ENCODE measurements at places on chromosomes 11 and 22. TPM values are rescaled to one million over a fixed set of nuclear protein-coding genes. Genes with fewer than 3 reads are reported as not detected.

Gene MMP7
- not detected for total RNA-seq

Gene SMIM35
- not detected for total RNA-seq

Gene HORMAD2
- total RNA-seq = not detected

Gene MRGPRX4
- total RNA-seq = not detected

Gene RFPL2
- 0.19 TPM for total RNA-seq

Gene APOL4
- total RNA-seq = not detected

Gene APOL3
- total RNA-seq = not detected

Gene GATD1
- total RNA-seq = 54.9 TPM

Gene C22orf31
- not detected for total RNA-seq

Gene KRTAP5-8
- not detected for total RNA-seq

Gene ALG9
- 23.5 TPM for total RNA-seq

Gene TMEM151A
- 2.4 TPM for total RNA-seq

Gene SCGB2A2
- not detected for total RNA-seq

Gene OR5I1
- not detected for total RNA-seq

Gene GPR83
- total RNA-seq = 1.5 TPM

Gene P2RY6
- not detected for total RNA-seq

Gene OR51B2
- total RNA-seq = not detected

Gene FAT3
- 24.4 TPM for total RNA-seq

Gene XKR3
- total RNA-seq = 0.25 TPM

Gene MISFA
- 3.8 TPM for total RNA-seq

Gene FZD4
- 7.1 TPM for total RNA-seq

Gene PAK1
- 142 TPM for total RNA-seq

Gene SLC17A6
- 1.6 TPM for total RNA-seq

Gene LMO2
- total RNA-seq = 2.0 TPM

Gene DCDC1
- 0.52 TPM for total RNA-seq

Gene MRGPRX3
- total RNA-seq = not detected

Gene APOC3
- total RNA-seq = not detected

Gene MMP13
- total RNA-seq = not detected

Gene ACRV1
- not detected for total RNA-seq

Gene STX3
- total RNA-seq = 56.1 TPM

Gene OR4P4
- not detected for total RNA-seq

Gene API5
- total RNA-seq = 155 TPM

Gene SYCE3
- not detected for total RNA-seq

Gene PDE3B
- 10.9 TPM for total RNA-seq

Gene PRODH
- 27.6 TPM for total RNA-seq

Gene LRRC51
- 7.9 TPM for total RNA-seq

Gene LYVE1
- total RNA-seq = not detected

Gene MPPED1
- not detected for total RNA-seq

Gene DDI1
- not detected for total RNA-seq

Gene MMP1
- total RNA-seq = not detected

Gene ISX
- not detected for total RNA-seq

Gene RRAS2
- total RNA-seq = 234 TPM

Gene C11orf16
- total RNA-seq = not detected

Gene MYO18B
- total RNA-seq = 0.67 TPM

Gene OSBPL5
- total RNA-seq = 9.9 TPM

Gene SCARF2
- total RNA-seq = 9.8 TPM

Gene ASCL2
- 0.56 TPM for total RNA-seq

Gene SHANK3
- 6.0 TPM for total RNA-seq

Gene KCNC1
- 0.26 TPM for total RNA-seq

Gene GNAZ
- total RNA-seq = 9.6 TPM

Gene OR5P2
- not detected for total RNA-seq

Gene NLRP14
- not detected for total RNA-seq

Gene INS
- not detected for total RNA-seq

Data from H1 (cell line).